ENCODE measurements at places on chromosomes 11 and 22. TPM values are rescaled to one million over a fixed set of nuclear protein-coding genes. Genes with fewer than 3 reads are reported as not detected.

DNA sequence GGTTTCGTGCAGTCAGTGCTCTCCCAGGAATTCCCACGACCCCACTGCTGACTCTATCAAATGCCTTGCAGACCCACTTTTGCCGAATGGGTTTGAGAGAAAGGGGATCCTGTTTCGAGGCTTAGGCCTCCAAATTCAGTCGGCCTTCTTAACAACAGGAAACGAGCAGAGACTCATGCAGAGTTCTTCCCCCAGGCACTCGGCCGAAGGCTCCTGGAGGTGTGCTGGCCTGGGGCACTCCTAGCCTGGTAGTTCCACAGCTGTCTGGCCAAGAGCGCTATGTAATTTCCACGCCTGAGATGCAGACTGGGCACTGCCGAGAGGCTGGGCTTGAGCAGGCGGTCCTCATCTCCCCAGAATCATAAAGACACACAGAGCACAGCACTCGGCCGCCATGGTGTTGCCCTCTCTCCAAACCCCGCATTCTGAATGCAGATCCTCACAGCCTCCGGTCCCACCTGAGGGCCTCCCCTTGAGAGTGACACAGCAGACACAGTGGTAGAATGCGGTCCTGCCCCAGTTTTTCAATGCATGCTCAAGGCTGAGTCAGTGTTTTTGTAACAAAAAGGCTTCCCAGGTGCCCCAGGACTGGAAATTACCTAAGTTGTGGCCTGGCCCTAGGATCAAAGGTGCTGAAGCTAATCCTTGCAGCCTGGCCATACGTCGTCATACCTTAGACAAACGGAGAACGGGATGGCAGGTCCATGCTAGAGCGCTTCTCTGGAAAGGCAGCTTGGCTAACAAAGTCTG, 30.2 kb upstream of the BID start:
- peaks cover 13% of the 10 kb centered on the region for H3K36me3 ChIP-seq
- no peak overlapping the region for H3K27ac ChIP-seq
- peaks cover 40% of the 10 kb centered on the region for H3K4me1 ChIP-seq

- H3K4me1 ChIP-seq: peaks cover 29% of the 10 kb centered on the region
- H3K27ac ChIP-seq: peak overlapping the region; percentile 76
- H3K36me3 ChIP-seq: no peaks in the 10 kb centered on the region
- no peak for DNase-seq
Observed at GRCh38 chr22:37806409-37807333, 1.1 kb upstream of the GCAT start.

DNA sequence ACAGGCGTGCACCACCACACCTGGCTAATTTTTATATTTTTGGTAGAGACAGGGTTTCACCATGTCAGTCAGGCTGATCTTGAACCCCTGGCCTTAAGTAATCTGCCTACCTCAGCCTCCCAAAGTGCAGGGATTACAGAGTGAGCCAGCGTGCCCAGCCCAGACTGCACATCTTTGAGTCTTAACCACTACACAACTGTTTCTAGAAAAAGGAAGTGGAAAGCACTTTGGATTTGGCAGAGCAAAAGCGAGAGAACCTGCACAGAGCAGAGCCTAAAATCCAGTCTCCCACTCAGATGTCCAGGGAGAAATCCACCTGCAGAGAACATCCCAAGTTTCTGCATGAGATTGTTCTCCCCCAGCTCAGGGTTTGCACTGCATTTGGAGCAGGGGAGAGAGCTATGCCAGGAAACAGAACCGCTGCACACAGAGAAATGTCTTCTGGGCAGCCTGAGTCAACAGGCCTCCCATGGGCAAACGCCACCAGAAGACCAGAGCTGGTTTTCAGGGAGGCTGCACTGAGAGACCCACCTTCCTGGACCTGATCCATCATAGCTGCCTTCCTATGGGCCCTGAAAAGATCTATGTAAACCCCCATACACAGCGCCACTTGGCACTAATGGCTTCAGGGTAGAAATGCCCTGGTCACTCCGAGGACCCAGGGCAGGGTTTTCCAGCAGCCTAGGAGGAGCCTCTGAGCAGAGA, 54.0 kb downstream of the RPUSD4 start:
- H3K27me3 ChIP-seq: no peaks in the 10 kb centered on the region
- no peak overlapping the region for H3K27ac ChIP-seq
- no peaks in the 10 kb centered on the region for H3K36me3 ChIP-seq
- H3K4me1 ChIP-seq: peaks cover 48% of the 10 kb centered on the region
- DNase-seq: no peak
- no peak overlapping the region for H3K4me3 ChIP-seq

GRCh38 chr11:89184021-89184420, 6.3 kb downstream of the TYR start:
- DNase-seq: no peak
- H3K4me1 ChIP-seq: no peaks in the 10 kb centered on the region
- no peak overlapping the region for H3K27ac ChIP-seq
- no peak overlapping the region for H3K4me3 ChIP-seq
- no peaks in the 10 kb centered on the region for H3K36me3 ChIP-seq

DNA sequence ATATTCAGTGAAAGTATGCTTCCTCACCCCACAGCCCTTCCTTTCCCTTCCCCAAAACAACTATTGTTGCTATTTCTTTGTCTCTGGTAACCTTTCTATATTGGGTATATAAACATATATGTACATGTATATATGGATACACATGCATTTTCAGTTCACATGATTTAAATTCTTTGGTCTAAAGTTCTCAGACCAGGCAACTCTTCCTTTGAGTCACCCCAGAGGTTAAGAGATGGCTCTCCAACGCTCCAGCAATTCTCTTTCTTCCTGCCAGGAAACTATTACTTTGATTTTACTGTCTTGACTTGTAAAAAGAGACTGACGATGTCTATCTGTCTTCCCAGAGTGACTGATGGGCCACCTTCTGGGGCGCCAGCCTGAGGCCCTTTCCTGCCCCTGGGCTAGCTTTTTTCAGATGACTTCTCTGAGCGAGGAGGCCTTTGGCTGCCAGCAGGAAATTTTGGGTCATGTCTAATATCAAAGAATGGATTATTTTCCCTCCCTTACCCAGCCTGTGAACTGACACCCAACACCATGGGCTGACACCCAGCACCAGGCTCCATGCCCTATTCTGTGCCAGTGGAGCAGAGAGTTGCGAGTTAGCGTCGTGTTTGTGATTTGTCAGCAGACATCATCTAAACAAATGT, 14.4 kb upstream of the ST3GAL4 start:
- H3K4me3 ChIP-seq: no peak overlapping the region
- peaks cover 26% of the 10 kb centered on the region for H3K36me3 ChIP-seq
- peaks cover 60% of the 10 kb centered on the region for H3K4me1 ChIP-seq
- H3K27me3 ChIP-seq: no peaks in the 10 kb centered on the region
- peak overlapping the region; percentile 79 for H3K27ac ChIP-seq

- no peak overlapping the region for H3K4me3 ChIP-seq
- H3K27me3 ChIP-seq: peaks cover 3% of the 10 kb centered on the region
- H3K36me3 ChIP-seq: peaks cover 7% of the 10 kb centered on the region
- H3K4me1 ChIP-seq: peaks cover 26% of the 10 kb centered on the region
Observed at GRCh38 chr11:123122341-123122740, 60.4 kb upstream of the HSPA8 start.

- no peaks in the 10 kb centered on the region for H3K27me3 ChIP-seq
- DNase-seq: no peak
- H3K4me1 ChIP-seq: no peaks in the 10 kb centered on the region
- no peak overlapping the region for H3K4me3 ChIP-seq
- no peak overlapping the region for H3K27ac ChIP-seq
Observed at GRCh38 chr11:29227811-29228210, 789.0 kb downstream of the KCNA4 start.

GRCh38 chr11:72655896-72656464, 18.2 kb downstream of the PDE2A start:
- H3K4me1 ChIP-seq: peaks cover 15% of the 10 kb centered on the region
- H3K4me3 ChIP-seq: no peak overlapping the region
- H3K36me3 ChIP-seq: no peaks in the 10 kb centered on the region
- peaks cover 17% of the 10 kb centered on the region for H3K27me3 ChIP-seq
- H3K27ac ChIP-seq: no peak overlapping the region
- no peak for DNase-seq

- no peaks in the 10 kb centered on the region for H3K27me3 ChIP-seq
- H3K27ac ChIP-seq: peak overlapping the region; percentile 6
- DNase-seq: no peak
Observed at GRCh38 chr22:47124961-47125360, 362.5 kb downstream of the TBC1D22A start.

DNA sequence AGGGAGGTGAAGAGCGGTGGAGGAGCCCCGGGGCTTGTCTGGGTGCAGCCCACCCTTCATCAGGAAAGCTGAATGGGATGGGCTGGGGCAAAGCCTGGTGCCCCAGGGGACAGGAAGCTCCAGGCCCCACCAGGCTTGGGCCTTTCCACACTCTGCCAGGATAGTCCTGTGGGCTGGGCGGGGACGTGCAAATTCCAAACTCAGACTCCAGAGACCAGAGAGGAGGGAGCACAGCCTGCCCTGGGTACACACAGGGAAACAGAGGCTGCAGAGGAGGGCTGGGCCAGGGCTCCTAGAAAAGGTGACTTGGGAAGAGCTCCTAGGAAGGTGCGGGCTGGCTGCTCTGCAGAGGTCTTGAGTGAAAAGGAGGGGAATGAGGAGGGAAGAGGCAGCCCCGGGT, 124.7 kb downstream of the MED15 start:
- peaks cover 5% of the 10 kb centered on the region for H3K4me1 ChIP-seq
- DNase-seq: no peak
- H3K36me3 ChIP-seq: no peaks in the 10 kb centered on the region
- H3K27me3 ChIP-seq: peaks cover 2% of the 10 kb centered on the region

DNA sequence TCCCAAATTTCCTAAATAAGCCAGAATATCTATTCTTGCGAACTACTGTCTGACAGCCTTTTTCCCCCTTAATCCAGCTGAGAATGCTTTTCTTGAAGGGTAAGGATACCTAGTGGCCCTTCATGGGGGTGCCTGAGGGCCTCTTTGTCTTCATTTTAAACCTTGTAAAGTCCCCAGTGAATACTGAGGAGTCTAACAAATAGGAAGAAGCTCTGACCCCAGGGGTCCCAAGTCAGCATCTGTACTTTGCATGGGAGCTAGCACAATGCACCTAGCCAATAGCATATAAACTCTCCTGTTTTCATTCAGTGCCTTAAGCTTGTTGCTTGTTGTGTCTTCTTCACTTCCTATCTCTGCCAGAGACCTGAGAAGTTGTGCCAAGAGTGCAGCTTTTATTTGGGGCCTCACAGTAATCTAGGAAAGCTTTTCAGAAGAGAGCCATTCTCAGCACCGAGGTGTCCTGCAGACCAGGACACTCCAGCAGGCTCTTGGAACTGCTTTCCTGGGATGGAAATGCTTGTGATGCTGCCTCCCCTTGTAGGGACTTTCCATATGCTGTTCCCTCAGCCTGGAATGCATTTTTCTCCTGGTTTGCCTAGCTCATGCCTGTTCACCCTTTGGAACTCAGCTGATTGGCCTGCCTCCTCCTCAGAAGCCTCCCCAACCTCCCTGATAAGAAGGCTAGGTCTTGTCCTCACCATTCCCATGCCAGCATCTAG, 37.2 kb downstream of the BMAL1 start:
- no peak overlapping the region for H3K4me3 ChIP-seq
- H3K4me1 ChIP-seq: no peaks in the 10 kb centered on the region
- no peaks in the 10 kb centered on the region for H3K27me3 ChIP-seq
- no peak for DNase-seq

GRCh38 chr11:10522921-10523320, 18.1 kb downstream of the RNF141 start:
- H3K4me3 ChIP-seq: no peak overlapping the region
- DNase-seq: no peak
- H3K27ac ChIP-seq: no peak overlapping the region
- H3K36me3 ChIP-seq: peaks cover 35% of the 10 kb centered on the region

DNA sequence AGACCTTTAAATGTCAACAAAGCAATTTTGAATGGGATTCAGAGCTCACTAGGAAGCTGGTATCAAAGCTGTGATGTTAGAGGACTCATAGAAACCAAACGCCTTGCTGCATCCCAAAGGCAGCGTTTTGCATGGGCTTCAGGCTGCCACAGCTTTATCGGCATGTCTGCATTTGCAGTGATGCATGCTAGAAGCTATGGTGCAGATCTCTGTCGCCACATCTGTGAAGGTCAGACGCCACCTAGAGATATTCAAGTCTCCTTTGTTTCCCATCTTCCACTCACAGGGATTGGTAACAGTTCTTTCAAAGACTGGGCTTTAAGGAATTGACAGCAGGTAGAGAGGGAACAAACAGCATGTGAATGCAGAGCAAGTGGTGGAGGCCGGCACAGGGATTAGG, 47.8 kb downstream of the NTM start:
- peaks cover 17% of the 10 kb centered on the region for H3K27me3 ChIP-seq
- H3K4me1 ChIP-seq: peaks cover 7% of the 10 kb centered on the region
- no peak overlapping the region for H3K4me3 ChIP-seq
- no peak for DNase-seq
- H3K36me3 ChIP-seq: peaks cover 3% of the 10 kb centered on the region
- no peak overlapping the region for H3K27ac ChIP-seq

- peaks cover 15% of the 10 kb centered on the region for H3K27me3 ChIP-seq
- no peaks in the 10 kb centered on the region for H3K4me1 ChIP-seq
- H3K36me3 ChIP-seq: peaks cover 3% of the 10 kb centered on the region
- no peak for DNase-seq
Observed at GRCh38 chr11:3635641-3636375, 6.0 kb downstream of the ART5 start.

DNA sequence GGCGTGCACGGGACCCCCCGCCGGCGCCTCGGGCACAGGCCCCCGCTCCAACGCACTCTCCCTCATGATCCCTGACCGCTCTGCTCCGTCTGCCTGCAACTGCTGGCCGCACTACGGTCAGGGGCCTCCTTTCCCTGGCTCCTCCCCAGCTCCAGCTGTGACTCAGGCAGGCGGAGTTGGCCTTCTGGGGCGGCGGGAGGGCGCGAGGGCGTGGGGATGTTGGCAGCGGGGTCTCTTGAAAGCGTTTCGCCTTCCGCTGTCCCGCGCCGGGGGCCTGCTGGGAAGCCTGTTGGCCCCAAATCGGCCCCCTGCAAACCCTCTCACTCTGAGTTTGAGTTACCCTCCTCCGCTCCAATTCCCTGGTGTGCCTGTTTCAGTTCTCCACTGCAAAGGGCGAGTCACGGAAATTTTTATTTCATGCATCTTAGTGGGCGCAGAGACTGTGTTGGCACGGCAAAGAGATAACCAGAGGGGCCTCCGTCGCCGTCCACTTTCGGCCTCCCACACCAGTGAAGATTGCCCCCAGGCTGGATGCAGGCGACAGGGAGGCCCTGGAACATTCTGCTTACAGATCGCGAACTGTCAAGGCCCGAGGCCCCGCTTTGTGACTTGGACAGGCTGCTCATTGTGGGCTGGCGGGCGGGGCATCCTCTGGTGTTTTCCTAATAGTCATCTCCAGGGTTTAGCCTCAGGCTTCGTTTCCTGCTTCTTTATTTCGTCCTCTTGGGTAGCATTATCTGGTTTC, at the start of gene CAVIN3:
Gene CAVIN3, minus strand, starts transcription at position 91 of the 745 bp plus-strand sequence. Its CDS starts 25 bp downstream, at position 66.
- peaks cover 36% of the 10 kb centered on the region for H3K27me3 ChIP-seq
- H3K36me3 ChIP-seq: no peaks in the 10 kb centered on the region
- peak; percentile 68 for DNase-seq
- H3K27ac ChIP-seq: peak within 1 kb of the TSS; percentile 84

DNA sequence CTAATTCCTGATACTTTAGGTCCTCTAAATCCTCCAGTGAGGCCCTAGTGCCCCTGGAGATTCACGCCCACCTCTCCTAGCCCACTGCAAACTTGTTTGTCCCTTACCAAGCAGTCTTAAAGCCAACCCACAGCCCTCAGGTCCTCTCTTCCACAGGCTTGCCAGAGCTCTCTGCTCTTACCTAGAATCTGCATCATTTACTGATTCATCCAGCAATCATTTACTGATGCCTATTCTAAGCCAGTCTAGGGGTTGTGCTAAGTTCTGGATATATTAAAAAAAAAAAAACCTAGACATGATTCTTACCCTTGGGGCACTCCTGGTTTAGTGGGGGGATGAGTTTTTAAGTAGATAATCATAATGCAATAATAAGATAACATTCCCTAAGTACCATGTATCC, 43.0 kb upstream of the PLET1 start:
- no peak for DNase-seq
- H3K4me3 ChIP-seq: no peak overlapping the region
- no peak overlapping the region for H3K27ac ChIP-seq
- H3K27me3 ChIP-seq: peaks cover 23% of the 10 kb centered on the region

TNNT3 gene
- total RNA-seq: 40.9 TPM

TEX54 gene
- not detected for total RNA-seq

DDTL gene
- not detected for total RNA-seq

SCGB1D2 gene
- total RNA-seq: not detected
